ENCODE measurements at places on chromosomes 13 and 19.

DNA sequence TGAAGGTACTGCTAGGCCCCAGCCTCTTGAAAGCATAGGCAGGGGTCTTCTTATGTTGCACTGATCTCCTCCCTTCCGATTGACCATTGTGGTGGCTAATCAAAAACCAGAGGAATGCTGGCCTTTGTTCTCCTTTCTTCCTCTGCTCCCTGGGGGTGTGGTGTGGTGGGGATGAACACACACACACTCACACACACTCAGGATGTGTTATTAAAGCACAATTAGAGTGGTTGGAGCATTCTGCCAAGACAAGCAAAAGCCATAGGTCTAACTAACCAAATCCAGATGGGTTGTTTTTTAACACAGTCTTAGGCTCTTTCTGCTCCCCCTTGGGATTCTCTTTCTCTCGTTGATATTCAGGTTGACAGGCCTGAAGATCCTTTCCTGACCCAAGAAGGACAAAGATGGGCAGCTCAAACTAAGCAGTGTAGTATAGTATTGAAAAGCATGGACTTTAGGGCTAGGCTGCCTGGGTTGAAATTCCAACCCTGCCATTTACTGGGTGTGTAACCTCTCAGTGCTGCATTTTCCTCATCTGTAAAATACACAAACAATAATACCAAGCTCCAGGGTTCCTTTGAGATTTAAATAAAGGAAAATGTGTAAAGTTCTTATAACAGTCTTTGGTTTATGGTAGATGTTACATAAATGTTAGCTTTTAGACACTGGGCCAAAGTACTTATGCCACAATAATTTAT, 25.5 kb upstream of the DGKH start:
- no peak for DNase-seq

- DNase-seq: no peak
Measured at GRCh38 chr19:17751912-17752273, 616 bp downstream of the FCHO1 start.

DNA sequence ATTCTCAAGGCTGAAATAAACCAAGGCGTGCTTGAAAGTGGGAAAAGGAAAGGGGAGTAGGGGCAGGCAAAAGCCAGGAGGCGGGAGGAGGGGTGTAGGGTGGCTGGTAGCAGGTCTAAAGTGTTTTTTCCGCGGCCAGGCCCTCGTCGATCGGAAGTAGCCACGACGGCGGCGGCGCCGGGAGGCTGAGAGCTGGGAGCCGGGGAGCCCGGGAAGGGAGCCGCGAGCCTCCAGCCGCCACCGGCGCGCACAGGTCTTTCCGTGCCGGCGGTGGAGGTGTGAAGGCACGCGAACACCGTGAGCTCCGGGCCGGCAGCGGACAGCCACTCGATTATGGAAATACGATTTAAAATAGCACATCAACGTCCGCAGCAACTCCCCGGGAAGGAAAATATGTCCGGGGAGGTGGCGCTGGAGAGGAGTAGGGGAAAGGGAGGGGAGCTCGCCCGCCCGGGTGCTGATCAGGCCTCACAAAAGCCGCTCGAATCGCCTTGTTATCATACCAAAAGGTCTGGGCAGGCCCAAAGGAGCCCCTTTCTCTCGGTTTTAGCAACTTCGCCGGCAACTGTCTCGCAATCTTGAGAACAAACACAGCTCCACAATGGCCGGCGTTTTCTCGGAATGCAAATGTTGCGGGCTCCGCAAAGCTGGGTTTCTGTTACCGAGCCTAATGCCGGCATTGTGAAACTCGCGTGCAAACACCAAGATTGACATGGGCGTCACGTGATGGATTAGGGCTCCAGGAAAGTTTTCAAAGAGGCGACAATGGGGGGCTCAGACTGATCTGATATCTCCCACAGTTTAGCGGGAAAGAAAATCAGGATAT, 2.9 kb upstream of the PCDH8 start:
- no peak for DNase-seq

- no peak for DNase-seq
Measured at GRCh38 chr19:6856749-6857372, 30.5 kb upstream of the ADGRE1 start.

GRCh38 chr13:36681894-36682624, 8.2 kb downstream of the SERTM1 start:
- DNase-seq: no peak

GRCh38 chr13:78909276-78909675, 250.3 kb upstream of the OBI1 start:
- DNase-seq: no peak

Measured in CD4-positive, alpha-beta T cell treated with Interleukin-12 subunit alpha and Interleukin-12 subunit beta, for 1 hour (primary cell).